SHP77 (cell line): ENCODE measurements at places on chromosomes 13 and 19.

DNA sequence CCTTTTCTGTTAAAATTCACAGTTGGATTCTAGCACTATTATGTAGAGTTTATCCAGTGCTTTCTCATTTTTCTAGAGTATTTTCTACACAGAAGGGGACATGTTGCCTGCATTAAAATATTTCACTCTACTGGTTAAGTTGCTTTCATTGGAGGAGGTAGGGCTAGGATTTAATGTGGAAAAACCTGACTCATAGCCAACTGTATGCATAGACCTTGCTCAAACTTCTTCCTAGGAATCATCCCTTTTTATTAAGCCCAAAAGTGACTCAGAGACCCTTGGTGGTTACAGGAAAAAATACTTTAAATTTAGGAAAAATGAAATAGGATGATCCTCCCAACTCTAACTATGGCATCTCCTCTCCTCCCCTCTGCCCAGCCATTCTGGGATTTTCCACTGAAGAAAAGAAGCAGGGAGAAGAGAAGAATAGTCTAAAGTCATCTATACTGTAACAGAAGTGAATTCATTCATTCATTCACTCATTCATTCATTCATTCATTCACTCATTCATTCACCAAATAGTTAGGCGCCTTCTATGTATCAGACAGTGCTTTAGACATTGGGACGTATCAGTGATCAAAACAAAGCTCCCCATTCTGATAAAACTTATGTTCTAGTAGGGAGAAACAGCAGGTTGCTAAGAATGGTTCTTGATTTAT, 109.0 kb upstream of the HTR2A start:
- no peak for DNase-seq

- no peak for DNase-seq
Measured at GRCh38 chr13:66864627-66865026, 365.5 kb downstream of the PCDH9 start.

GRCh38 chr13:19596960-19597361, 35.6 kb upstream of the TPTE2 start:
- DNase-seq, result no peak

DNA sequence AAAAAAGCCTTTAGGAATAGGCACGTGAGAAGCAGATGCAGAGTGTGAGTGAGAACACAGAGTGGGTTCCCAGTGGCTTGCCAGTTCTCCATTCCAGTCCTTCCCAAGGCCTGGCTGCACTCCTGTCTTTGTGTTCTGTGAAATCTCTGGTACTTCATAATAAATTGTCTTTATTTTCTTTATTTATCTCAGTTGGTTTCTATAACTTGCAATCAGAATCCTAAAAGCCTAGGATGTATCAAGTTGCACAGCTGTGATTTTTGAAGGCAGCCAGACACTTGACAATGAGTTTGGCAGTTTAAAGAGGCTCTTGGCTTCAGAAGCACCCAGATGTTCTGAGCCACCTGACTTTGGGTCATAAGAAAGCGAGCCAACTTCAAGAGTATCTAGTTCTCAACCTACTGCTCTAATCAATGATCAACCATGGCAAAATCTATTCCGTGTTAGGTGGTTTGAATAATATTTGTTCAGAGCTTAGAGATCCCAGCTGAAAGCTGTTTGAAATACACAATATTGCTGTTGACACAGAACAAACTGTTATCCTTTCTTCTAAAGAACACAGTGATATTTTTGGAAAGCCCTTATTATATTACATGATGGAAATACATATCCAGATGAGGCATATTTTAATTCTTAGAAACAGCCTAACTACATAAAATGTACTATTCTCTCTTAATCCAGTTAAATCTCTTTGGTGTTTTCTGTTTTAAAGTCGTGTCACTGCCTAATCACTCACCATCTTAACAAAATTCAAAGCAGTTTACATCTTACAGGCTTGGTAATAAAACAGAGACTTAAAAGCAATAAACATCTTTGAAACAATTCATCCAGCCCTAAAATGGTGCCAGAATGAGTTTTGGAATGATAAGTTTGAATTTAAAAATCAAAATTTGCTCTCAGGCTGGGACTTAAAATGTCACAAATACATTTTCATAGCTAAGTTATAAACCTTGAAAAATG, 483.0 kb upstream of the NBEA start:
- DNase-seq, result peak; percentile 70

DNA sequence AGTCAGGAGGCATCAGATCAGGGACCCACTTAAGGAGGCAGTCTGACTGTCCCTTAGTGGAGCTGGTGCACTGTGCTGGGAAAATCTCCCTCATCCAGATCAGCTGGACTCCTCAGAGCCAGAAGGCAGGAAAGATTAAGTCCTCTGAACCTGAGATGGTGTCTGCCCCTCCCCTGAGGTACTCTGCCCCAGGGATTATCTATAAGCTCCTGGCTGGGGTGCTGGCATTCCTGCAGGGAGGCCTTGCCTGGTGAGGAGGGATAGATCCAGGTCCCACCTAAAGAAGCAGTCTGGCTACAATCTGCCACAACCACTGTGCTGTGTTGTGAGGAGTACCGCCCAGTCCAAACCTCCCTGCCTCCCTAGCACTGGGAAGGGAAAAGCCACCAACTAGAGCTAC, 81.2 kb downstream of the NHLRC3 start:
- DNase-seq, result no peak

- no peak for DNase-seq
Measured at GRCh38 chr13:113959198-113959597, 14.7 kb downstream of the C13orf46 start.

- DNase-seq, result no peak
Measured at GRCh38 chr19:47100290-47100689, 13.3 kb downstream of the ZC3H4 start.

- DNase-seq, result no peak
Measured at GRCh38 chr19:5296021-5296420, 44.6 kb downstream of the PTPRS start.

DNA sequence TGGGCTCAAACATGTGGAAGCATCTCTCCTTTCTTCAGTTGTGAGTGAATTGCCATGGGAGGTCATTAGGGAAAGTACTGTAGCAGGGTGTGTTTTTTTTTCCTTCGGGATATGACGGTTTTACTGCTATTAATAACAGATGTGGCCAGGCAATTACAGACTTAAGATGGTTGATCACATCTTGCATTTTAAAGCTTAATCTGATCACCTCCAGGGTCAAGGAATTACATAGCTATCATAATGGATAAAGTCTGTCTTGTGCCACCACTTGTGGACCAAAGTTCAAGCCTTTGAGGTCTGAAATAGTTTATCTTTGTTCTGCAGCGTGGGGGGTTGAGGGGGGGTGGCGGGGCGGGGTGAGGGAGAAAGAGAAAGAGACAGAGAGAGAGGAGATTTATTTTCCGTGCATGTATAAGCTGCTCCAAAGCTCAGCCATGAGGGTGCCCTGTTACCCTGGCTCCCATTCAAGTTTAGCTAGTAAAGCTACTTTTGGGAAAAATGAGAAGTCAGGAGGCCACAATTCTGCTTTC, 5.5 kb upstream of the SERP2 start:
- no peak for DNase-seq

- no peak for DNase-seq
Measured at GRCh38 chr19:35673121-35673804, 6.9 kb downstream of the UPK1A start.

GRCh38 chr19:19554074-19555023, 16.3 kb downstream of the CILP2 start:
- no peak for DNase-seq

DNA sequence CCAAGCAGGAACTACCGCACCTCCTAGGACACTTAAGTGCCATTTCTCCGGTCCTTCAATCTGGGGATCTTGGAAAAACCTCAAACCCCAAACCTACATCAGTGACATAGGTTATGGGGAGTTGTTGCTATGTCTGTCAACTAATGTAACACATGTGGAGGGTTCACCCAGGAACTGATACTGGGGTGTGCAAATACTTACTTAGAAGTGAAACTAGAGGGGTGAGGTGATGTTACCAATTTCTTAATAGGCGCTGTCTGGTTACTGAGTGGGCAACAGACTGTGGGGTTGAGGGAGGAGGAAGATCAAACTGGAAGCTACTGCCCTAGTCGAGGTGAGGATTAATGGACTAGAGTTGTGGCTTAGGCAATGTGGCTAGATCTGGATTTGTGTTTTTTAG, 1.9 kb downstream of the ZNF586 start:
- DNase-seq, result no peak

DNA sequence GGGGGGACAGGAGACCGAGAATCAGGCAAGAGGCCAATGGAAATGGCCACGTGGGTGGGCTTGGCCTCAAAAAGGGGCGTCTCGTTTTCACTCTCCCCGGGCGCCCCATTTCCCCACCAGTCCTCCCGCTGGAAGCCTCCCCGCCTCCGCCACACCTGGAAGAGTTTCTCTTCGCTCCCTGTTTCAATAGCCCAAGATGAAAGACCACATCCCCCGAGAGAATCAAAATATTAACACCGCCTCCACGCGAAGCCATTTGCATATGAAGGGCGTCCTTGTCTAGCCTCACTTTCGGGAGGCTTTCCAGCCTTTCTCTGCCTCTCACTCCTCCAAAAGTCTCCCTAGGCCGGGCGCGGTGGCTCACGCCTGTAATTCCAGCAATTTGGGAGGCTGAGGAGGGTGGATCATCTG, 691 bp upstream of the OLFM2 start:
- DNase-seq, result no peak

GRCh38 chr19:1763648-1764639, 10.6 kb downstream of the ONECUT3 start:
- DNase-seq, result no peak

- no peak for DNase-seq
Measured at GRCh38 chr13:98226496-98226895, 49.4 kb upstream of the RNF113B start.

DNA sequence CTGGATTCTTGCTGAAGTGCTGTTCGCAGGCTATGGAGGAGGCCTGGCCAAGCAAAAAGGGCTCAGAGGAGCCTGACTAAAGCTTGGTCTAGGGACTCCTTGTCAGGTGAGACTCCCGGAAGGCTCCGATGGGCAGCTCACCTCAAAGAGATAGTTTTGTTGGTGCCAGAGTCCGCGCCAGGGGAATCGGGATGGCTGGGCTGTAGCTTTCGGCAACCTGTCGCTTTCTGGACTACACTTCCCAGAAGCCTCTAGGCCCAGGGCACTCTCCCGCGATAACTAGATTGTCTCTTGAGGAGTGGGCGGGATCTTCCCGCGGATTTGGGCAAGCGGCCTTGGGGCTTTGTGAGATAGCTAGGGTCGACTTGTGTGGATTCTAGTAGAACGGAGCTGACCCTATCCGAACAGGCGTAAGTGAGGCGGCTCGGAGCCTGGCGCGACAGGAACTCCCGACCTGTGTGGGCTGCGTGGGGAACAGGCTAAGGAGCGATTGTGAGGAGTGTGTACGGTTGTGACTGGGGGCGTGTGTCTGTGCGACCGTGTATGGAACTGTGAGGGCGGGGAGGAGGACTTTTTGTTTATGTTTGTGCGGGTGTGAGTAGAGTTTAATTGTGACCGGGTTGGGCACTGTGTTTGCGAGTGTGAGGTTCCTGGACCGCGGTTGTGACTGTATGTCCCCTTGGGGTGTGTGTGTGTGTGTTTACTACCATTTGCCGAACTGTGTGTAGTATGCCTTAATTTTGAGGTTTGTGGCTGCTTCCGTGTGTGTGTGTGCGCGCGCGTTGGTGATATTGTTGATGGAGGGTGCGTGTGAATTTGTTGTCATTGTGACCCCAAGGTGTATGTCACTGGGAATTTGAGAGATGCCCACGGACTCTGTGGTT, at the start of gene ZNF345:
TSS of gene ZNF345 (plus strand) at position 318 of the 884 bp plus-strand sequence. CDS start 25,955 bp downstream, outside the sequence.
- peak; percentile 96 for DNase-seq

- no peak for DNase-seq
Measured at GRCh38 chr19:33554821-33555220, 33.2 kb upstream of the PEPD start.

DNA sequence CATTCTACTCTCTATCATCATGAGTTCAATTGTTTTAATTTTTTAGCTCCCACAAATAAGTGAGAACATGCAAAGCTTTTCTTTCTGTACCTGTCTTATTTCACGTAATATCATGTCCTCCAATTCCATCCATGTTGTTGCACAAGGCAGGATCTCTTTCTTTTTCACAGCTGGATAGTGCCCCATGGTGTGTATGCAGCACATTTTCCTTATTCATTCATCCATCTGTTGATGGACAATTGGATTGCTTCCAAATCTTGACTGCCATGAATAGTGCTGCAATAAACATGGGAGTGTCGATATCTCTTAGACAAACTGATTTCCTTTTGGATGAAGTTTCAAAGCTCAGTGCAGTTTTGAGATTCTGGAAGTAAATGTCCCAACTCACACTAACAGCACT, 326.9 kb downstream of the FGF9 start:
- no peak for DNase-seq

DNA sequence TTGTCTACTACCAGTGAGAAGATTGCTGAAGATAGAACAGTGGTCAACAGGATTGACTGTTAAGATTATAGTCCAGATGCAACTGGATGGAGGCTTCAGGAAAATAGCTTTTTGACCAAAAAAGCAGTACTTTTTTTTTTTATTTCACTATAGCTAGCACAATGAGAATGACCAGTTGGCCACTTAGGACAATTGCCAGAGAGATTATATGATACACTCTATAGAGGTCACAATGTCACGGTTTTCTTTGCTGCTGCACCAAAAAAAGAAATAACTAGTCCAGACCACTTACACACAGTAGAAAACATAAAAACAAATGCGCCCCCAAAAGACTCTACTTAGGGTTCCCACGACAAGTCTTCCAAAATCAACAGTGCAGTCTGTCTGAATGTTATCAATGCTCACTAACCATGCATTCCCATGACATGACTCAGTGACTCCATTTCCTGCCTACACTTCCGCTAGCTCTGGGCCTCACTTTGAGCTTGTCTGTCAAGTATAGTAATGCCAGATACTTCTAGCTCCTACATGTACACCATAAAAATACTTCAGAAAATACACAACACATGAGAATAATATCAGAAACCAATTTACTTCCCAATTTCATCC, 209.1 kb upstream of the STARD13 start:
- no peak for DNase-seq

DNA sequence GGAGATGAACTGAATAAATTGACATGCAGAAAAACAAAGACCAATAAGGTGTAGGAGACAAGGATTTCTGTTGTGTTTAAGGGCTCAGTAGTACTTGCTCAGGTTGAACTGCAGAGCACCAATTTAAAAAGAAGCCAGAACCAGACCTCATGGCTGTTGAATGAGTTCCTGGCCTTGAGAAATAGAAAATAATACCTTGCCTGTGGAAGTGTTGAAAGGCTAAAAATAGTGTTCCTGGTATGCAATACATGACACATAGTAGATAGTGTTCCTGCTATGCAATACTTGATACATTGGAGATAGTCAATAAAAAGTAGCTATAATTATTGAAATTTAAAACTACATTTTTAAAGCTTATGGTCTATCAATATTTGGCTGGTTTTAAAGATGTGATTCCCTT, 595.8 kb downstream of the PCDH9 start:
- DNase-seq, result no peak

DNA sequence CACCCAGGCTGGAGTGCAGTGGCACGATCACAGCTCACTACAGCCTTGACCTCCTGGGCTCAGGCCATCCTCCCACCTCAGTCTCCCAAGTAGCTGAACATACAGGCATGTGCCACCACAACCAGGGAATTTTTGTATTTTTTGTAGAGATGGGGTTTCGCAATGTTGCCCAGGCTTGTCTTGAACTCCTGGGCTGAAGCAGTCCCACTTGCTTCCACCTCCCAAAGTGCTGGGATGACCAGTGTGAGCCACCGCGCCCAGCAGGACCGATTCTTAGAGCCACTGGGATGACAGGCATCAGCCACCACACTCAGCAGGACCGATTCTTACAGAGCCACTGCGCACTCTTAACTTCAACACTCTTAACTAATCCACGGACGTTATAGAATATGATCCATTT, 54.9 kb upstream of the RANBP3 start:
- DNase-seq, result no peak
